ENCODE measurements at places on chromosomes 7 and 10.

DNA sequence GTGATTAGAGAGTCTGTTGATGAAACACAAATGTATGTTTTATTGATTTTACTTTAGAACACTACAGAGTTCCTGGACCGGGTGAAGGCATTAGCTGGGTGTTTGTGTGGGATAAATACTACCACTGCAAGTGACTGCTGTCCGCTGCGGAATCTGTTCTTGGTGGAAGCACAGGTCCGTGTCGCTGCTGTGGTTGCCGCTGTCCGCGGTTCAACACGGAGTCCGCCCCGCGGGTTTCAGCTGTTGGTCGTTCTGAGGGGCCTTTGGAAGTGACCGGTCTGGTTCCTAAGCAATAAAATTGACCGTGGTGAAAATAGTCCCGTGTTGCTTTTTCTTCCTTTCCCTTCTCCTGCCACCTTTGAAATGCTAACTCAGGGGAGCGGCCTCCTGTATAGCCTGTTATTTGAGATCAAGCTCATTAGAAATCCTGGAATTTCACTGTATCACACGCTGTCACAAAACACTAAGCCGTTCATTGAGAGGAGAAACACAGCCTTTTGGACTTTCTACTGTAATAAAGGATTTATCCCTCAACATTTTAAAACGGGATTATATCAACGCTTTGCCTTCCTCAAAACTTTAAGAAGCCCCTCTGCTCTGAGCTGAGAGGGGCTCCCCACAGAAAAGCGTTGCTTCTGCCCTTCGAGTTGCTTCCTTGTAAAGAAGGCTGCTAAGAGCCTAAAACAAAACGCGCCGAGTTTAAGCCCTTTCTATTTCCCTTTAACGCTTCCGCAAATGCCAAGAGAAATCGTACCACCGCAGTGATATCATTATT is 2.6 kb downstream of the NKX6-2 start:
- H3K27me3 ChIP-seq, result peaks cover 52% of the 10 kb centered on the region
- H3K4me3 ChIP-seq, result no peak overlapping the region
- no peak overlapping the region for H3K27ac ChIP-seq
- DNase-seq, result no peak

DNA sequence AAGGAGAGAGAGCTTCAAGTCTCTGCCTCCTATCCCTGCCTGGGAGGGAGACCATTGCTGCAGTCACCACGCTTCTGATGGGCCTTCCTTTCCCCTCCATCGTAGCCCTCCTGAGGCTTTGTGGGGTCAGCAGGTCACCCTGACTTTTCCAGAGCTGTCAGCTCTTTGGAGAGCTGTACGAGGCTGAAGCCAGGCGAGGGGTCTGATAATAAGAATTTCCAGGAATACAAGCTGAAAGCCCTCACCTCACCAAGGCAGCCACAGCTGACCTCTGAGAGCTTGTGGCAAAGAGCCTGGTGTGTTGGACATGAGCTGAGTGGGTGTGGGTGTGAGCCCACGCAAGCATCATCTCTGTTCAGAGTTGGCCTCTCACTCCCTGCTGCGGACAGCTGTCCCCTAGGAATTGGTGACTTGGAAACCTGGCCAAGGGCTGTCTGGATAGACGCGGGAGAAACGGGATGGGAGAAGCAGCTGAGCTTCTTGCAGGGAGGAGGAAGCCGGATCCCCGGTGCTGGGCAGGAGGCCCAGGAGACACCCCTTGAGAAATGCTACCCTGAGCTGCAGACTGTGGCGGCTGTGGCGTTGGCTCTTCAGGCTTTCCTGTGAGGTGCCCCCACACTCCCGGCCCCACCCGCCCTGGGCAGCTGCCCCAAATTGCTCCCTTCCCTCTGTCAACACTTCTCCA is 122.1 kb upstream of the BTBD16 start:
- H3K36me3 ChIP-seq, result no peaks in the 10 kb centered on the region
- no peak for DNase-seq
- no peaks in the 10 kb centered on the region for H3K4me1 ChIP-seq
- no peaks in the 10 kb centered on the region for H3K27me3 ChIP-seq
- H3K4me3 ChIP-seq, result no peak overlapping the region

- H3K4me3 ChIP-seq, result no peak overlapping the region
- DNase-seq, result no peak
- no peaks in the 10 kb centered on the region for H3K4me1 ChIP-seq
Measured at GRCh38 chr10:67934336-67934735, 49.9 kb downstream of the SIRT1 start.

GRCh38 chr7:128435327-128435686 is 20.4 kb upstream of the HILPDA start:
- H3K4me3 ChIP-seq, result no peak overlapping the region
- no peak overlapping the region for H3K27ac ChIP-seq
- H3K27me3 ChIP-seq, result no peaks in the 10 kb centered on the region
- no peaks in the 10 kb centered on the region for H3K36me3 ChIP-seq

DNA sequence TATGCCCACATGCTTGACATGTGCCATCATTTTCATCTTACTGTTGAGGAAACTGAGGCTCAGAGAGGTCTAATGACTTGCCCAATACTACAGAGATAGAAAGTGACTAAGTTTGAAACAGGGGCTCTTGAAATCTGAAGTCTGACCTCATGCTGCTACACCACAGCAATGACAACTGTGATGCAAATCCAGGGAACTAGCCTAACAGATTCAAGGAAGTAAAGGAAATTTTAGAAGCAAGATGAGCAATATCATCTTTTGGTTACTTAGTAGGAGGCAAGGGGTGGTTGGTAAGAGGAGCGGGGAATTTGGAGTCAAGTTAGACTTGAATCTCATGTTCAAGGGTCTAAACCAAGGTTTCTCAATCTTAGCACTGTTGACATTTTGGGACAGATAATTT is 26.3 kb upstream of the OSBPL3 start:
- DNase-seq, result no peak
- H3K4me1 ChIP-seq, result no peaks in the 10 kb centered on the region
- H3K4me3 ChIP-seq, result no peak overlapping the region

DNA sequence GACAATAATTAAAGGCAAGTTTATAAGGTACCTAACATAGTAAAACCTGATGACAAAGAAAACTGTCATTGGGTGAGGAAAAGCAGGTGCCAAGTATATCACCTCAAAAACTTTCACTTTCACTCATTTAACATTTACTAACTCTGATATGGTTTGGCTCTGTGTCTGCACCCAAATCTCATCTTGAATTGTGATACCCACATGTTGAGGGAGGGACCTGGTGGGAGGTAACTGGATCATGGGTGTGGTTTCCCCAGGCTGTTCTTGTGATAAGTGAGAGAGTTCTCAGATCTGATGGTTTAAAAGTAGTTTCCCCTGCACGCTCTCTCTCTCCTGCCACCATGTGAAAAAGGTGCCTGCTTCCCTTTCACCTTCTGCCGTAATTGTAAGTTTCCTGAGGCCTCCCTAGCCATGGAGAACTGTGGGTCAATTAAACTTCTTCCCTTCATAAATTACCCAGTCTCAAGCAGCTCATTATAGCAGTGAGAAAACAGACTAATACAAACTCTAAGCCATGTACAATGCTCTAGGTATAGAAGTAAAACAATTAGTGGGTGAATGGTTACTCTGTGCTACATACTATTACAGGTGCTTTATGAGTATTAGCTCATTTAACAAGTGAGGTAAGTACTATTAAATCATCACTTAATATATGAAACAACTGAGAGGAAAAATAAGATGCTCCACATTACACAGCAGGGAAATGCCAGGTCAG is 199.0 kb downstream of the CHCHD3 start:
- H3K4me3 ChIP-seq, result no peak overlapping the region
- peak; percentile 3 for DNase-seq
- H3K27me3 ChIP-seq, result no peaks in the 10 kb centered on the region
- H3K4me1 ChIP-seq, result no peaks in the 10 kb centered on the region
- H3K36me3 ChIP-seq, result no peaks in the 10 kb centered on the region

DNA sequence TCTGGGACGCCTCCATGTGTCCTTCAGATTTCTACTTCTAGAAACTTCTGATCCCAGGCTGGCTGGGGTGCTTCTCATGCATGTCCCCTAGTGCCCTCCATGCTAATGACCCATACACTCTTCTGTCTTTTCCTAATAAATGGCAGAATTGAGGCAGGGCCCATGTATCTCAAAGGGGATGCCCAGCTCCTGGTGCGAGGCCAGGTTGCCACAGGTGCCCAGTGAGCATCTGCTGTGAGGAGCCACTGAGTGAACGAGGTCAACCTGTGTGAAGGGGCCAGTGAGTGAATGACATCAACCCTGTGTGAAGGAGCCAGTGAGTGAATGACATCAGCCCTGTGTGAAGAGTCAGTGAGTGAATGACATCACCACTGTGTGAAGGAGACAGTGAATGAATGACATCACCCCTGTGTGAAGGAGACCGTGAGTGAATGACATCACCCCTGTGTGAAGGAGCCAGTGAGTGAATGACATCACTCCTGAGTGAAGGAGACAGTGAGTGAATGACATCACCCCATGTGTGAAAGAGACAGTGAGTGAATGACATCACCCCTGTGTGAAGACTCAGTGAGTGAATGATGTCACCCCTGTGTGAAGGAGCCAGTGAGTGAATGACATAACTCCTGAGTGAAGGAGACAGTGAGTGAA is 478.9 kb downstream of the PTPRN2 start:
- DNase-seq, result no peak
- no peaks in the 10 kb centered on the region for H3K36me3 ChIP-seq
- no peak overlapping the region for H3K27ac ChIP-seq
- no peaks in the 10 kb centered on the region for H3K4me1 ChIP-seq
- no peaks in the 10 kb centered on the region for H3K27me3 ChIP-seq

- H3K4me1 ChIP-seq, result no peaks in the 10 kb centered on the region
- H3K36me3 ChIP-seq, result no peaks in the 10 kb centered on the region
- H3K27ac ChIP-seq, result no peak overlapping the region
Measured at GRCh38 chr7:137661634-137662033, 185.1 kb downstream of the DGKI start.

- no peak for DNase-seq
- no peaks in the 10 kb centered on the region for H3K27me3 ChIP-seq
- H3K4me1 ChIP-seq, result no peaks in the 10 kb centered on the region
- no peaks in the 10 kb centered on the region for H3K36me3 ChIP-seq
- H3K27ac ChIP-seq, result no peak overlapping the region
Measured at GRCh38 chr7:47233996-47234395, 347.9 kb downstream of the TNS3 start.

DNA sequence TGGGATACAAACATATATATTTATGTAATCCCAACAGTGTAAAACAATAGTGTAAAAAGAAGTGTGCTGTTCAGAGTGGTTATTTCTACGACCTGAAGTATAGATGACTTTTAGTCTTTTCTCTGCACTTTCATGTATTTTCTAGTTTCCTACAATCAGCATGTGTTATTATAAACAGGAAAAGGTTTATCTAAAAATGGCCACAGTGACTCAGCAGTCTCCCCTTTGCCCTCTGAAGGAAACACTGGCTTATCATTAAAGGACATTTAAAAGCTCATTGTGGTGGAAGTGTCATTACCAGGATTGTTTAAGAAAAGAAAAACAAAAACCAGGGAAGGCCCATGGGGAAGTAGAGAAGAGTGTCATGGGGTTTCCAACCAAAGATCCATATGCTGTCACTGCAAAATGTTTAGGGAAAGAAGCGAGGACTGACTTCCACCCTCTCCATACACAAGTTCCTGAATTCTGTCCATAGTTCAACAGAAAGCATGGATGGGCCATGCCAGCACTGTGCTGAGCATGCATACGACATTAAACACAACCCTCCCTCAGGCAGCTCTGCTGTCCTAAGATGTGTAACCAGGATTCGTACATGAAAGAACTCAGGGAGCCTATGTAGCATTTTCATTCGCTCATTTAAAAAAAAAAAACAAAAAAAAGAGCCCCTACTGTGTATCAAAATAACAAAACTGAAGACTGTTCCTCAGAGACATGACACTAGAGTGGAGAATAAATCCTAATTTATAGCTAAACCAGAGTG is 10.2 kb downstream of the CYREN start:
- DNase-seq, result no peak
- no peak overlapping the region for H3K4me3 ChIP-seq
- H3K27me3 ChIP-seq, result no peaks in the 10 kb centered on the region
- H3K4me1 ChIP-seq, result no peaks in the 10 kb centered on the region
- H3K36me3 ChIP-seq, result peaks cover 21% of the 10 kb centered on the region

- H3K27me3 ChIP-seq, result no peaks in the 10 kb centered on the region
- H3K4me3 ChIP-seq, result no peak overlapping the region
- H3K27ac ChIP-seq, result no peak overlapping the region
- no peaks in the 10 kb centered on the region for H3K4me1 ChIP-seq
- DNase-seq, result no peak
- H3K36me3 ChIP-seq, result no peaks in the 10 kb centered on the region
Measured at GRCh38 chr7:98647326-98647725, 30.2 kb downstream of the NPTX2 start.

- no peak for DNase-seq
- H3K36me3 ChIP-seq, result no peaks in the 10 kb centered on the region
- no peaks in the 10 kb centered on the region for H3K4me1 ChIP-seq
- H3K27ac ChIP-seq, result no peak overlapping the region
Measured at GRCh38 chr10:740936-741431, 51.5 kb upstream of the DIP2C start.

GRCh38 chr7:136555933-136556332 is 312.5 kb upstream of the CHRM2 start:
- no peaks in the 10 kb centered on the region for H3K4me1 ChIP-seq
- H3K36me3 ChIP-seq, result no peaks in the 10 kb centered on the region
- H3K27me3 ChIP-seq, result no peaks in the 10 kb centered on the region
- H3K4me3 ChIP-seq, result no peak overlapping the region

DNA sequence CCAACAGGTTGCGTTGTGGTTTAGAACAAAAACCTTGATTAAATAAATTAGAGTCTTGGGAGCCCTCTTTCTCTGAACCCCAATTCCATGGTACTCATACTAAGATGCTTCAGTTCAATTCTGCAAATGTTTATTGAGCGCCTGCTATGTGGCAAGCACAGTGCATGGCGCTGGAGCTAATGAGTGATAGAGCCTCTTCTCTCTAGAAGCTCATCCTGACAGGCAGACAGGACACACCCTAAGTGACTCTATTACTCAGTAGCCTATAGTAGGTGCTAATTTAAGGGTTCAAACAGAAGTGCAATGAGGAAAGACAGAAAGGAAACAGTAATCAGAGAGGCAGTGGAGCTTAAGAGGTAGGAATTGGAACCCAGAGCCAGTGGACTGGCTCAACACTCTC is 124.4 kb upstream of the C7orf33 start:
- H3K4me3 ChIP-seq, result no peak overlapping the region
- H3K4me1 ChIP-seq, result no peaks in the 10 kb centered on the region
- no peak overlapping the region for H3K27ac ChIP-seq
- H3K36me3 ChIP-seq, result no peaks in the 10 kb centered on the region

GRCh38 chr10:116764979-116765378 is 22.6 kb upstream of the HSPA12A start:
- H3K4me1 ChIP-seq, result no peaks in the 10 kb centered on the region
- no peak overlapping the region for H3K4me3 ChIP-seq
- DNase-seq, result no peak
- no peak overlapping the region for H3K27ac ChIP-seq
- peaks cover 14% of the 10 kb centered on the region for H3K27me3 ChIP-seq

All from thymus (tissue), 14 donors.